ENCODE measurements at places on chromosomes 4 and X.

DNA sequence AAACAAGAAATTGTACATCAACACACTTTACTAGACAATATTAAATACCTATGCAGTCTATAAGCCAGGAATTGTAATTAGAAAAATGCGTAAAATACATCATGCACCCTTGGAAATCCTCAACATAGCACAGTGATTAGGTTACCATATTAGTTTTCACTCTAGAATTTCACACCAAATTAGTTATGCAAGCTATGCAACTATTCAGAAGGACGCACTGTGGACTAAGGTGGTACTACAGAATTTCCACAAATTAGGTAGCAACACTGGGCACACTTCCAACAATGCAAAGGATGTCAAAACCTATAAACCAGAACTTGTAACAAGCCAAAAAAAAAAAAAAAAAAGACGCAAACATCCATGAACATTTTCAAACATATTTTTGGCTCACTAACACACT lies 71.1 kb upstream of the ZCCHC13 start:
- DNase-seq = no peak

- DNase-seq = no peak
These were observed 103.9 kb downstream of the MMRN1 start for GRCh38 chr4:89998469-89999011.

DNA sequence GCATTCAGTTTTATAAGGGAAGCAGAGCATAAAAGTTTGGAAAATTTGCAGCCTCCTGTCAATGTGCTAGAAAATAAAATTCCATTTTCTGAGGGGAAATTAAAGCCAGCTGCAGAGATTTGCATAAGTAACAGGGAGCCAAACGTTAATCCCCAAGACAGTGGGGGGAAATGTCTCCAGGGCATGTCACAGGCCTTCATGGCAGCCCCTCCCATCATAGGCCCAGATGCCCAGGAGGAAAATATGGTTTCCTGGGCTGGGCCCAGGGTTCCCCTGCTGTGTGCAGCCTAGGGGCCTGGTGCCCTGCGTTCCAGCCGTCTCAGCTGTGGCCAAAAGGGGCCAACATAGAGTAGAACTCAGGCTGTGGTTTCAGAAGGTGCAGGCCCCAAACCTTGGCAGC lies 9.3 kb downstream of the RNF4 start:
- DNase-seq = no peak

DNA sequence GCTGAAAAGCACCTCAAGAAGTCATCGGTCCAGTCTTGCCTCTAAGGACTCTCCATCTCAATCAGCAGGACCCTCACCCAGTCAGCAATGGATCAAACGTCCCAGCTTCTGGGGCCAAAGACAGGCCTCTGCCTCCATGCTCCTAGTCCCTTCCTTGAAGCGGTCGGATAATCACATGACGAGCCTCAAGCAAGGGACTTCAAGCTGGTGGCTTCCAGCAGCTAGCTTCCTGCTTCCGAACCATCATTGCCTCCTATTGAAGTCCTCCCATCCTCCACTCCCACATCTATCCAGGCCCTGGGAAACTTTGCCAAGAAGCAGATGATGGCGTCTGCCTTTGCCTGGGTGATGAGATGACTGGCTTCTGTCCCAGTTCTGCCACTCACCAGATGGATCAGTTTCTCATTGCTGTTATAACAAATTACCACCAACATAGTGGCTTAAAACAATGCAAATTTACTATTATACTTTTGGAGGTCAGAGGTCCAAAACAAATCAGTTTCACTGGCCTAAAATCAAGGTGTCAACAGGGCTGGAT lies 135.2 kb upstream of the MAMLD1 start:
- no peak for DNase-seq

DNA sequence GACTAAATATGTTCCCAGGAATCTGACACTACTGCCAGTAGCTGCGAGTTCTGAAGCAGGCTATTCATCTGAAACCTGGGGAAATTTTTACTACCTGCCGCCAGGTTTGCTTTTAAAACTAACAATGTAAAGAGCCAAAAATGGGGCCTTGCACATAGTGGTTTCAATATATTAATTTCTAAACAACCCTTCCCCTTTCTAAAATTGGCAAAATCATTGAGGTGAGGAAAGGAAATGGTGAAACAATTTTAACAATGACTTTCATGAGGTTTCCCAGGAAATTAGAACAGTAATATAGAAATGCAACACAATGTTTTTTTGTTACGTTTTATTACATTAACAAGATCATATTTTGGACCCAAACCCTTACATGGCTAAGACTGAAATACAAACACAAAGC lies 21.3 kb downstream of the FANCB start:
- DNase-seq = no peak

GRCh38 chrX:19086102-19086772 lies 36.0 kb downstream of the ADGRG2 start:
- no peak for DNase-seq

DNA sequence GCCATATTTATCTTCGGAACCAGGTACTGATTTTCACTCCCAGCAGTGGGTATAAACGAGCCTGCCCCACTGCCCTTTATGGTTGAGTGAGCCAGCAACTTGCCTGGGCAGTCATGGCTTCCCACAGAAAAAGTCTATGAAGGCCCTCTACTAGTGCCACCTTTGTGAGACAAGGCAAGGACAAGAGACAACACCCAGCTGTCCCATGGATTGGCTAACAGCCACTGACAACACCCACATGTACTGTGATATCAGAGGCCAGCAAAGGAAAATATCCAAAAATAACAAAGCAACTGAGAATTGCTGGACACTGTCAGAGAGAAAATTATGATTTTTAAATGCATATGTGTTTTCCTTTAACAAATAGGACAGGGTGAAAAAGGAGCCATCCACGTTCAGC lies 248.4 kb upstream of the TTC29 start:
- DNase-seq = peak; percentile 5

GRCh38 chr4:74628852-74629620 lies 165.3 kb downstream of the BTC start:
- no peak for DNase-seq

DNA sequence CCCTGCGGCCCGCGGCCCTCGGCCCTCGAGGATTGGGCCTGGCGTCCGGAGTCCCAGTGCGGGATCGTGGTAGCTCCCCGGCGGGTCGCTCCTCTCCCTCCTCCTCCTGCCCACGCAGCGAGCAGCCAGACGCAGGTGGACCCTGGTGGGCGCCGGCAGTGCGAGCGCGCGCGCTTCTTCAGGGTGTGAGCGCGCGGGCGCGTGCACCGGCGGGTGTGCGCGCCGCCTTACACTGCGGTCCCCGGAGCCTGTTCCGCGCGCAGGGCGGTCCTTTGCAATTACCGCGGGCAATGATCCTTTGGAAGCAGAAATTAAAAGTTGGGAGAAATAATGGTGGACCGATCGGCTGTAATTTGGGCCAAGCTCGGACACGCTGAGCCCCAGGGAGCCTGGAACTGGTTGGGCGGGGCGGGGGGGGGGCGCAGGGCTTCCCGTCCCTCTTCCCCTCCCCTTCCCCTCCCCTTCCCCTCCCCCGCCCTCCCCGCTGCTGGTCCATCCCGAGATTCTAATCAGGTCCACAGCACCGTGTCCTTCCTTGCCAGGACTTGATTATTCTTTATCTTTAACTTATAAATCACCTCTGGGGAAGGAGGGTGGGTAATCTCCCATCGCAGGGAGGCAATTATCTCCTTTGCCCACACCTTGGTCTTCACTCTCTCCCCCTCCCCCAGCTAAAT lies 1.6 kb upstream of the NKX1-1 start:
- DNase-seq = no peak

DNA sequence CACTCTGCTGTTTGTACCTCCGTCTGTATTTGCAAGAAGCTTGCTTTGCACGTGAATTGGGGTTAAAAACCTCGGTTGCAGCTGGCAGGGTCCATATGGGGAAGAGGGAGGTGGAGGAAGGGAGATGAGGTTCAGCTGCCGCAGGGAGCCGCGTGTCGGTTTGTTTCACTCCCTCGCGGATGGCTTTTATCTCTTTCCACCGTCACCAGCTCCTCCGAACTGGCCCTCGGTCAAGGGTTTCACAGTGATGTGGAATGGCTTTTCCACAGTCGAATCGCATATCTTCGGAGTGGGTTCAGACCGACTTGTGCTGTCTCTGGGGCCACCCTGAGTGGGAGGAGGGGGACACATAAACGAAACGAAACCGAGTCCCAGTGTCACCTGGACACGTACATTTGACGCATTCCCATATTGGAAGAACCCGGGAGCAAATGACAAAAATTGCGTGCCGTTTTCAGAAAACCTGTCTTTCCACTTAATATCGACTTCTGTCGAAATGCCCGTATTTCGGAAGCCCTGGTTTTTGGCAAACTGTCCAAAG lies 929 bp downstream of the ZBTB33 start:
- DNase-seq = peak; percentile 56

GRCh38 chr4:79338148-79338547 lies 12.3 kb upstream of the NAA11 start:
- DNase-seq = no peak

DNA sequence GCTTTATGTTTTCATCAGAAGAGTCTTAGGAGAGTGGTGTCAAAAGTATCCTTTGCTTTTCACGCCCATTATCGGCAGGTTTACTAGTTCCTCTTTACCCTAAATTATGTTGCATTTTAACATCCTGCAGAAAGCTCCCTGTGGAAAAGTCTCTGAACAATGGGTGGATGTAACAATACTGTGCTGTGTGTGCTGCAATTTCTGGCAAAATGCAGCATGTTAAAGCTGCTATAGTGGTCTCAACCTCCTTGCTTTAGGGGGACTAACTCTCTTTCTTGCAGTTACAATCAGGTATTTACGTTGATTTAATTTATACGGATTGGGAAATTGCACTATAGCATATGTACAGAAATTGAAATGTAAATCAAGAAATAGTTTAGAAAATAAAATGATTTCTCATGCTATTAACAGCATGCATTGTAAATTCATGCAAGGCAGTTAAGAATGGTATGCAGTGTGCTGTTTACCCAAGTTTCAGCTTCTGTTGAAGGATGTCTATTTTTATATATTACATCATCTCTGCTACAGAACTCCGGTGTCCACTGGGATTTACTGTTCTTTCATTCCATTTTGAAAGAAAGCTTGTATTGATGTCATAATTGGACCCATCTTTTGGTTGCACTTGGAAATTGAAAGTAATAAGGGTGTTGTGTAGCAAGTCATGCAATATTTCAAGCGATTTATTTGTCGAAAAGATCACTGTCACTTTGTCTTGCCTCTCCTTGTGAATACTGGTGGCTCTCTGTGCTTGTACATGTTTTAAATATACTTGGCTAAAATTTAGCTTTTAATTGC lies 145.7 kb downstream of the RAPGEF2 start:
- no peak for DNase-seq

- no peak for DNase-seq
These were observed 50.8 kb upstream of the SETD7 start for GRCh38 chr4:139606579-139607501.

GRCh38 chr4:168741281-168742173 lies 244.7 kb downstream of the PALLD start:
- DNase-seq = no peak

DNA sequence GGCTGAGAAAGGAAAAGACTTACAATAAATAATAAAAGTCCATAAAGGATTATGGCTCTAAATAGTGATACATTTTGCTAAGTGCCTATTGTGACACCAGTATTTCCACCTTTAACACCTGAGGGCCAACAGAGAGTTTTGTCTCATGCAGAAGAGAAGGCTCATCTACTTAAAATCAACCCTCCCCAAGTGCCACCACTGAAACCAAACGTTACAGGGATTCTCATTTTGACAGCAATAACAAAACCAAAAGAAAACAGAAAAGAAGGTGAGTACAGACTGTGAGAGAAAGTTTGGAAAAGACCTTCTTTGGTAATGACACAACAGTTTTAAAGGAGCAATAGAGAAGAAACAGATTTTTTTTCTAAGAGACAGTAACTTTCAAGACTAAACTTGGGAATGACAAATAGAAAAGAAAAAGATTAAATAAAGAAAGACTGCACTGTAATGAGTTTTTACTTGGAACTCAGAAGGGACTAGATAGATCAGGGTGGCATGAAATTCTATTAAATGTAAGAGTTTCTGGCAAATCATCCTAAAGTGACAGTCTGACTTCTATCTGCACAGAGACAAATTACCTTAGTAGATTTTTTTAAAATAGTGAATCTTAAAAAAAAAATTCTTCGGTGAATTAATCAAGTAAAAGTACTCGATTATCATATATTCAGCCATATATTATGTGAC lies 109.7 kb downstream of the ZNF827 start:
- DNase-seq = no peak

- DNase-seq = no peak
These were observed 7.6 kb upstream of the JADE3 start for GRCh38 chrX:46904626-46905025.

DNA sequence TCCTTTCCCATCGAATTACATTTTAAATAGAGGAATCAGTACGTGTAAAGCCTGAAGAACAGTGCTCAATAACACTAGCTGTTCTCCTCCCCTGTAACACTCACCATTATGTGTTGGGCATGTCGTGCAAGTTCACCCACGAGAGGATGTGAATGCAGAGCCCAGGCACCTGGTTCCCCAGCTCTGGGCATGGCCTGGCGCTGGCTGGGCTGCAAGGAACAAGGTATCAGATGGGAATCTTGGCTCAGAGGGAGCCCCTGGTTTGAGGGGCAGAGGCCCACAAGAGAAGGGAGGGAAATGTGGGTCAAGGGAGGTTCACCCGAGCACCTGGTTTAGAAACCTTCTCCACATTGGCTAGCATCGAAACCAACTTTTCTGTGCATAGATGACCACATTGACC lies 41.7 kb upstream of the MTM1 start:
- no peak for DNase-seq

GRCh38 chr4:8002525-8003309 lies 63.1 kb upstream of the AFAP1 start:
- DNase-seq = no peak

GRCh38 chr4:3481113-3481531 lies 18.0 kb downstream of the DOK7 start:
- no peak for DNase-seq

DNA sequence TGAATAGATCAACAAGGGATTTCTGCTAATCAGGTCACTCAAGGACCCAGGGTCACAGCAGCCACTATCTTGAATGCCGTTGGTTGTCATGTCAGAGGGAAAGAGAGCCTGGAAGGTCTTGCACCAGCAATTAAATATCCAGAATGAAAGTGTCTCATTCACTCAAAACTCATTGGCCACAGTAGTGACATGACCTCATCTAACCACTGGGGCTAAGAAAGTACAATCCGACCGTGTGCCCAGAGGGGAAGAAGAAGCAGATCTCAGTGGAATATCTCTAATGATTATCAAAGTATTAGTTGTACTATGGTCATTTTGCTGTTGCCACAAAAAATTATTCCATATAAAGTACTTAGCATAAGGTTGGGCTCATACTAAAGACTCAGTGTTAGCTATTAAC lies 210.0 kb downstream of the QDPR start:
- no peak for DNase-seq

DNA sequence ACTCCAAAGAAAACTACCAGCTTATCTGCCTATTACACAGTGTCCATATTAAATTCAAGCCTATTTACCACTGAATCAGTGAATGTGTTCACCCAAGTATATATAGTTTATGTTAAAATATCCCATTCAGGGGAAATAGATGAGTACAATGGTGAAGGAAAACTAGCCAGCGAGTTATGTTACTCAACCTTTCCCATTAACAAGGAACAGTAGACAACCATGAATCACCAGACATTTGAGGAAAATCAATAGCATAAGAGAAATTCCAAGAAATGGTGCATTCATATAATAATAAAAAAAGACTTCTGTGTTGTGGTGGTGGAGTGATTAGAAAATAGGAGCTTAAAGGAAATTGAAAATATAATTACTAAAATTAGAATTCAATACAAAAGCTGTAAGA lies 21.3 kb downstream of the IQCM start:
- DNase-seq = no peak

Data from right kidney (tissue), 9 donors.